GF-D8 (cell line): ENCODE measurements at places on chromosomes 11 and 22.

DNA sequence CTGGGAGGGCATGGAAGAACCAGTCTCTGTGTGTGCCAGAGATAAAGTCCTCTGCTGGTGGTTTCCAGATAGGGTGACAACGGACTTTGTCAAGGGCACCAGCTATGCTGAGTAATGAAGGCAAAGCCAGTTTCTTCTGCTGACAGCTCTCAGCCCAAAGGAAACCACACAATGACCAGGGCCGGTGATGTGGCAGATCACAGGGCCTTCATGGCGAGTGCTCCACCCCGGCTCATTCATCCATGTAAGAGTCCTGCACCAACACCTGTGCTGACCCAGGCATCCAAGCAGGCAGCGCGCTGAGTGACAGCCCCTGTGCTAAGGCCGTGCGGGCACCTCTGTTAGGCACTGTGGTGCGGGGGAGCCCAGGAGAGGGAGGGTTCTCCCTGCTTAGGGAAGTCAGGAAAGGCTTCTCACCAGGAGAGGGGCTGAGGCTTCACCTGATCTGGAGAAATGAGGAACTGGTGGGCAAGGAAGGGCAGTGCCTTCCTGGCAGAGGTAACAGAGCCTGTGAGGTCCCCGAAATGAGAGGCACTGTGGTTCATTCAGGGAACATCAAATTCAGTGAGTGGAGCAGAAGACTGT is 33.8 kb downstream of the TP53I11 start:
- no peak for DNase-seq

DNA sequence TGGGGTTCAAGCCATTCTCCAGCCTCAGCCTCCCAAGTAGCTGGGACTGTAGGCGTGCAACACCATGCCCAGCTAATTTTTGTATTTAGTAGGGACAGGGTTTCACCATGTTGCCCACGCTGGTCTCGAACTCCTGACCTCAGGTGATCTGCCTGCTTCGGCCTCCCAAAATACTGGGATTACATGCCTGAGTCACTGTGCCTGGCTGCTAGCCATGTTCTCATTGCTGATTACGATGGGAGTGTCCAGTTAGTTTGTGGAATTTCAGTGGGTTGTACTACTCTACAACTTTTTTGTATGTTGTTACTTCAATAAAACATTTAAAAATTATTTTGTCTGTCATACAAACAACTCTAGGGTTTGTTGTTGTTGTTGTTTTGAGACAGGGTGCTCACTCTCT is 4.8 kb upstream of the VPS11 start:
- no peak for DNase-seq

DNA sequence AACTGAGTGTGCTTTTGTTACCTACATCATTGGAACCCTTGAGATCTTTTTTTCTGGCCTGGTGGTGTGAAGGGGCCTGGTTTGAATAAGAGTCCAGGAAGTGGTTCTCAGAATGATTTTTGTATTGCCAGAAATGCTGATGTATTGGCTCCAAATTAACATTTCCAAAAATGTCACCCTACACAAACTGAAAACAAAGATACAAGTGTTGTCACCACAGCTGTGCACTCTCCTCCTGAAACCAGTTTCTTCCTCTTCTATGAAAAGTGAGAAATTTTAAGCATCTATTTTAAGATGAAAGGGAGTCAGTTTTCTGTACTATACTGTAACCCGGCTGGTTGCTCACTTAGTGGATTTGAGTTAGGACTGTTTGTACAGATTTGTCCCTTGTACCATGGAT is 218.8 kb downstream of the PGR start:
- DNase-seq: no peak

- no peak for DNase-seq
Measured at GRCh38 chr22:36151006-36151595, 9.5 kb downstream of the APOL3 start.

DNA sequence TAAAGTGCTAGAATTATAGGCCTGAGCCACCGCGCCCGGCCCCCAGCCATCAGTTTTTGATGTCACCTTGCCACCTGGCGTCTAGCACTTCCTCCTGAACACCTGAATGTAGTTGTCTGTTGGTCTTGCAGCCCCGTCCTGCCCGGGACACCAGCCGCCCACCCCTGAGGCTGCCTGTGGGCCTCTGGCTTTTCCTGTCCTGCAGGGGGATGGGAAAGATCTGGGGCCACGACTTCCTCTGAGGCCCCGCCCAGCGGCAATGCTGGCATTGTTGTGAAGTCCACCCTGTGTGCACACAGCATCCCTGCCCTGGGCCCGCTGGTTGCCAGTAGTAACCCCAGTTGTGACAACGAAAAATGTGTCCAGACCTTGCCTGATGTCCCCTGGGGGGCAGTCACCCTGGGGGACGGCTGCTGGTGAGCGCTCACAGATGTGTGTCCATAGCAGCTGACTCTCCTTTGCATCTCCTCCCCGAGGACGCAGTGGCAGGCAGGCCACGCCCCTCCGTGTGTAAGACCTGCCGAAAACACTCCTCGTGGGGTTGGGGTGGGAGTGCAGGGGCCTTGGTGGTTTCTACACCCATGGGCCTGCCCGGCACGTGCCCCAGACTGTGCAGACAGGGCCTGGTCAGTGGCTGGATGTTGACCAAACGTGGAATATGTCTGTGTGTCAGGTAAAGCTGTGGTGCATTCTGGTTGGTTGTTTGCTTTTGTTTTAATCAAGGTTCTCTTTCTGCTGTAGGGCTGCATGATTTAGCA is 6.8 kb downstream of the SELENOO start:
- no peak for DNase-seq
